ENCODE measurements at places on chromosomes 5 and 9. TPM values are rescaled to one million over a fixed set of nuclear protein-coding genes. Genes with fewer than 3 reads are reported as not detected.
A peak's percentile ranks its signal among the peaks of the same experiment; 100 is the strongest.

Gene CEP120
- total RNA-seq, result 22.9 TPM

Gene FBXW11
- 85.3 TPM for total RNA-seq

- no peaks in the 10 kb centered on the region for H3K4me1 ChIP-seq
- no peak overlapping the region for H3K4me3 ChIP-seq
- H3K27me3 ChIP-seq, result no peaks in the 10 kb centered on the region
- no peak for DNase-seq
- H3K27ac ChIP-seq, result no peak overlapping the region
- no peaks in the 10 kb centered on the region for H3K36me3 ChIP-seq
Measured at GRCh38 chr9:115730845-115731244, 422.7 kb upstream of the PAPPA start.

- no peak overlapping the region for H3K4me3 ChIP-seq
- H3K27ac ChIP-seq, result no peak overlapping the region
- no peak for DNase-seq
Measured at GRCh38 chr5:165757791-165758190, 2252.4 kb downstream of the MAT2B start.

DNA sequence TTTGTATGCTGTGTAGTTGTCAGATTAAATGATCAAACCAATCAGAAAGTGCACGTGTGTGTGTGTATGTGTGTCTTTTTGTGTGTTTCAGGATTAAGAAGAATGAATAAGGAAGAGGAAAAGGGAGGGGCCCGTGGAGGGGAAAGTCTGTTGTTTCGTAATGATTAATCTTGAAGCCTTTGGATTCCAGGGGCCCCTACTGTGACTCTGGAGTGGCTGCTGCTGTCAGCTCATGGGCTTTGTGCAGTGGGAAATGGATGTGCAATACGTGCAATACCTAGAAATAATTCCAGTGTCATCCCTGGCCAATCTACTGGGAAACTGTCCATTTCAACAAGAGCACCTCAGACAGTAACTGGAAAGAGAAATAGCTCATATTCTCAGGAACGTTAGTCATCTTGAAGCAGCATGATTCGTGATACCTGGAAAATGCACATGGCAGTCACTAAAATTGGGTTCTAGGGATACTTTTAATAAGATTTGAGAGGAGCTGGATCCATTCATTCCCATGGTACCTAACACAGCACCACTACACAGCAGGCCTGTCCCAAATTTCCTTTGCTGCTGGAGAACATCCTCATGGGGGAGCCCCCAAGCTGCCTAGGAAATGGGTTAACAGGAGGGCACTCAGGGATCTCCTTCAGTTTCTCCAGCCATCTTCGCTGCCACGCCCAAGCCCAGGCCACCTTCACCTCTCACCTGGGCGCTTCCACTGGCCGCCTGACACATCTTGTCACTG lies 186.3 kb downstream of the NR3C1 start:
- H3K27ac ChIP-seq, result no peak overlapping the region
- DNase-seq, result no peak
- H3K27me3 ChIP-seq, result no peaks in the 10 kb centered on the region

DNA sequence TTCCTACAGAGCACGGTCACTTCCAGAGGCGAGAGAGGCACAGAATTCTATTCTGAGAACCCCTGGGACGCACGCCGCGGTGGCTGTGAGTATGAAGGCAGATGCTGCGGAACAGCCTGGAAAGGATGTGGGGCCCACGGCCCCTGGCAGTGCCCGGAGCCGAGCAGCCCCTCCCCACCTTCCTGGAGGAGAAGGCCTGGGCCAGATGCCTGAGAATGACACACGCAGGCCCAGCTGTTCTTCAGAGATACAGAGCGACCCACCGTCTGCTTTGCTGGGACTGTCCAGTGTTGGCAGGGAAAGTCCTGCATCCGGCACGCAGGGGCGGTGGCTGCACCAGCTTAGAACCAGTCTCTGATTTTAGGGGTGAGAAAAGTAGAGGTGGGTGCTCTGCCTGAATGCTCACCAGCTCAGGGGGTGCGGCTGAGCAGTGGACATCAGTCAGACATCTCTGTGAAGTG lies 116.7 kb upstream of the LPCAT1 start:
- DNase-seq, result no peak
- no peaks in the 10 kb centered on the region for H3K36me3 ChIP-seq
- peaks cover 2% of the 10 kb centered on the region for H3K4me1 ChIP-seq
- H3K27me3 ChIP-seq, result peaks cover 10% of the 10 kb centered on the region

DNA sequence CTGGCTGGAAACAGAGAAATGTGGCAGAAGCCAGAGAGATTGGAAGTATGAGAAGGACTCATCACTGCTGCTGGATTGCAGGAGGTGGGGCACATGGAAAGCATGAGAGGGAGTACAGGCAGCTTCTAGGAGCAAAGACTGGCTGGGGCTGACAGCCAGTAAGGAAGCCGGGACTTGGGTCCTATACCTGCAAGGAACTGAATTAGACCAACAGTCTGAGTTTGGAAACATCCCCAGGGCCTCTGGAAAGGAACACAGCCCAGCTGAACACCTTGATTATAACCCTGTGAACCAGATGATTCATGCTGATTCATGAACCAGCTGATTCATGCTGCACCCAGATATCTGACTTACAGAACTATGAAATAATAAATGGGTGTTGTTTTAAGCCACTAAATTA lies 93.4 kb downstream of the OSTF1 start:
- no peak for DNase-seq
- no peaks in the 10 kb centered on the region for H3K36me3 ChIP-seq
- no peak overlapping the region for H3K4me3 ChIP-seq
- H3K27me3 ChIP-seq, result no peaks in the 10 kb centered on the region

- H3K27me3 ChIP-seq, result no peaks in the 10 kb centered on the region
- no peaks in the 10 kb centered on the region for H3K36me3 ChIP-seq
- no peaks in the 10 kb centered on the region for H3K4me1 ChIP-seq
- no peak overlapping the region for H3K4me3 ChIP-seq
- DNase-seq, result no peak
Measured at GRCh38 chr5:143569213-143569701, 165.8 kb upstream of the NR3C1 start.

- no peaks in the 10 kb centered on the region for H3K36me3 ChIP-seq
- peak; percentile 81 for DNase-seq
Measured at GRCh38 chr5:180868960-180869359, 7.9 kb upstream of the ZFP62 start.

Data from H9 (cell line).